B cell (primary cell): ENCODE measurements at places on chromosomes 11 and 22. TPM values are rescaled to one million over a fixed set of nuclear protein-coding genes. Genes with fewer than 3 reads are reported as not detected.

TMA7B gene
- total RNA-seq = 1.4 and 1.7 TPM in 2 replicates

ANKK1 gene
- 0.89 and 1.1 TPM in 2 replicates for total RNA-seq

- no peaks in the 10 kb centered on the region for H3K27me3 ChIP-seq
- peaks cover 41% of the 10 kb centered on the region for H3K4me1 ChIP-seq
- H3K36me3 ChIP-seq = no peaks in the 10 kb centered on the region
- no peak overlapping the region for H3K27ac ChIP-seq
- peak; percentile 92 for DNase-seq
Observed at GRCh38 chr22:36856121-36856791, 4.5 kb upstream of the NCF4 start.

CCDC157 gene
- 3.6 and 5.4 TPM in 2 replicates for total RNA-seq

- no peaks in the 10 kb centered on the region for H3K27me3 ChIP-seq
- H3K4me1 ChIP-seq = no peaks in the 10 kb centered on the region
- no peaks in the 10 kb centered on the region for H3K36me3 ChIP-seq
- H3K4me3 ChIP-seq = no peak overlapping the region
- H3K27ac ChIP-seq = no peak overlapping the region
- DNase-seq = no peak
Observed at GRCh38 chr22:33012833-33013450, 45.2 kb downstream of the SYN3 start.

GRCh38 chr22:33957086-33957485 is 36.8 kb upstream of the LARGE1 start:
- no peak overlapping the region for H3K4me3 ChIP-seq
- peaks cover 16% of the 10 kb centered on the region for H3K4me1 ChIP-seq
- H3K36me3 ChIP-seq = no peaks in the 10 kb centered on the region
- no peak for DNase-seq
- peaks cover 4% of the 10 kb centered on the region for H3K27me3 ChIP-seq

DNA sequence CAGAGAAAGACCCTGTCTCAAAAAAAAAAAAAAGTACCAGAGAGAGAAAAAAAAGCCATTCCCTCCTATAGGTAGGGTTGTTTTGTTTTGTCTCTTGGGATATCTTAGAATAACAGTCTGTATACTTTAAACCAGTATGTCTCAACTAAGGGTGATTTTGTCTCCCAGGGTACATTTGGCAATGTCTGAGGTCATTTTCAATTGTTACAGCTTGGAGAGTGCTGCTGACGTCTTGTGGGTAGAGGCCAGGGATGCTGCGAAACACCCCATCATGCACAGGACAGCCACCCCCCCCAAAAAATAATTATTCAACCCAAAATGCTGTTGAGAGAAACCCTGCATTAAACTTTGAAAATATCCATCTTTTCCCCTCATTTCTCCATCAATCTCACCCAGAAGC is 56.1 kb upstream of the CRTAM start:
- no peaks in the 10 kb centered on the region for H3K4me1 ChIP-seq
- no peak overlapping the region for H3K27ac ChIP-seq
- H3K4me3 ChIP-seq = no peak overlapping the region

HEPHL1 gene
- not detected in 2 replicates for total RNA-seq

DNA sequence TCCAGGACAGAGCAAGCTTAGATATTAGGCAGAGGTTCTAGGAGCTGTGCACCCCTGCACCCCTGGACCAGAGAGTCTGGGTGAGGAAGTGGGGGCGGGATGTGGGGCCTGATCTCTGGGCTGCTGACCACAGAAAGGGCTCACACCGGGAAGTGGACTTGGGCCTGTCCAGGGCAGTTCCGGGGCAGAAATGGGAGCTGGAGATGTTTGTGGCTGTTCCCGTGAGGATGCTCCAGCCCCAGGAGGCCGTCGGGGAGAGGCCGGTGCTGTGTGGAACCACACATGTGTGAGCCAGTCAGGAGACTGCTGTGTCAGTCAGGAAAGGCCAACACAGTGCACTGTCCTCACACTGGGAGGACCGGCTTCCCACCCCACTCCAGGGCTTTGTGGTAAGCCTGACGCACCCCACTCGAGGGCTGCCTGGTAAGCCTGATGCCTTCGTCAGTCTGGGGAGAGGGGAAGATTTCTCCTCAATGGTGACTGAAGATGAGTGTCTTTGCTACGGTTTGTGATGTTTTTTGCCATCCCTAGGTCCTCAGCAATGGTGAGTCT is 741.0 kb downstream of the BRD1 start:
- H3K27ac ChIP-seq = no peak overlapping the region
- no peak for DNase-seq
- H3K27me3 ChIP-seq = no peaks in the 10 kb centered on the region
- H3K4me3 ChIP-seq = no peak overlapping the region
- H3K36me3 ChIP-seq = no peaks in the 10 kb centered on the region

MCHR1 gene
- total RNA-seq = not detected in 2 replicates

RIMBP3C gene
- 0.89 and 1.3 TPM in 2 replicates for total RNA-seq

DNA sequence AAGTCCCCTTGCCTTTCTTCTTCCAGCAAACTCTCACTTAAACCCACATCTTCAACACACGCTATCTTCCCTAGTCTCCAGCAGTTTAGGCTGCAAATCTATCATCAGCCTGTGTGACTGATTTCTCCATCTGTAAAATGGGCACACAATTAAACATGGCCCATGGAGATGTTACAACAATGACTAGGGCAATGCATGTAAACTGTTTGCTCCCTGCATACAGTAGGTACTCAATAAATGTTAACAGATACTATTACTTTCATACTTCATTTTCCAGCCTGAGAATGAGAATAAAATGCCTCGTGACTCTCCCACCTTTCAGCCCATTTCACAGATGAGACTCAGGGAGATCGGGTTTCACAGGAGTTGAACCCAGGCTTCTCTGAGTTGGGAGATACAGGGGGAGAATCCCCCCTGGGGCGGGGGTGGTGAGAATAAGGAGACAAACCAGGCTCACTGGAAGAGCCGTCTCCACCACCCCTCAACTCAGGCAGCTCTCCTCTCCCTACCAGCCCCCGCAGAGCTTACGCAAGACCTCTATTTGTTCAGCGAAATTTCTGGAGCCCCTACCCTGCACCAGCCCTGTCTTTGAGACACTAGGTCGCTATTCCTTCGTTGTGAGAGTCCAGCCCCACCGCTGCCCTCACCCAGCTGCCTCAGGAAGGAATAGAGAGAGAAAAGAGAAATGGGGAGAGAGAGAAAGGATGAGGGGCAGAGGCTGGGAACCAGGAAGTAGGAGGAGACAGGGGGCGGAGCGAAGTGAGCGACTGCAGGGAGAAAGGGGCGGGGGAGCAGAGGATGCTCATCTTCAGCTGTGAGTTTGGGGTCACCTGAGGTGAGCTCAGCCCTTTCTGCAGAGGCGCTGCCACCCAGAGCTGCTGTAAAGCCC is 42.1 kb upstream of the KLHL35 start:
- H3K4me3 ChIP-seq = no peak overlapping the region
- H3K36me3 ChIP-seq = no peaks in the 10 kb centered on the region
- H3K27ac ChIP-seq = no peak overlapping the region
- no peak for DNase-seq
- no peaks in the 10 kb centered on the region for H3K27me3 ChIP-seq

OMP gene
- total RNA-seq = not detected in 2 replicates

OR51I1 gene
- total RNA-seq = not detected in 2 replicates

DNA sequence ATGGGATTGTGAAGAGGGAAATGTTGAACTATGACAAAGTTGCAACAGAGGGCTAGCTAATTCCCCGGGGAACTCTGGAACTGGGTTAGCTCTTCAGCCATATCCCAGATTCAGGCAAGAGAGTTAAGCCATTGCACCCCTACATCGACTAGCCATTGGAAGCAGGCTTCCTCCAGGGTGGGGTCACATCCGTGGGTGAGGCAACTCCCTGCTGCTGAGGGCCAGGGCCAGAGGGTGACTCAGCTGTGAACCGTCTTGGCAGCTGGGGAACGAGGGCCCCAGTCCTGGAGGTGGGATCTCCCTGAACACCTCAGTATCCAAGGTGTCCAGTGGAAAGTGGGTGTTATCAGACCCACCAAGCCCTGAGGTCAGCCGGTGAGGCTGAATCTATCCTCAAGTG is 41.1 kb downstream of the RPS6KA4 start:
- H3K27me3 ChIP-seq = peaks cover 20% of the 10 kb centered on the region
- H3K27ac ChIP-seq = no peak overlapping the region
- no peaks in the 10 kb centered on the region for H3K36me3 ChIP-seq
- no peaks in the 10 kb centered on the region for H3K4me1 ChIP-seq
- no peak overlapping the region for H3K4me3 ChIP-seq
- DNase-seq = no peak

EFCAB6 gene
- 0.07 and 0.39 TPM in 2 replicates for total RNA-seq

IGLL1 gene
- not detected in 2 replicates for total RNA-seq

GRCh38 chr11:132220474-132220873 is 850.1 kb downstream of the NTM start:
- no peaks in the 10 kb centered on the region for H3K27me3 ChIP-seq
- H3K27ac ChIP-seq = no peak overlapping the region
- H3K4me3 ChIP-seq = no peak overlapping the region
- no peak for DNase-seq
- H3K4me1 ChIP-seq = no peaks in the 10 kb centered on the region
- H3K36me3 ChIP-seq = no peaks in the 10 kb centered on the region

GRCh38 chr11:17985517-17985916 is 27.3 kb downstream of the SERGEF start:
- H3K27me3 ChIP-seq = no peaks in the 10 kb centered on the region
- H3K4me3 ChIP-seq = no peak overlapping the region
- H3K27ac ChIP-seq = no peak overlapping the region
- no peaks in the 10 kb centered on the region for H3K4me1 ChIP-seq

PNPLA5 gene
- total RNA-seq = not detected in 2 replicates

- peaks cover 9% of the 10 kb centered on the region for H3K4me1 ChIP-seq
- DNase-seq = no peak
- H3K4me3 ChIP-seq = no peak overlapping the region
Observed at GRCh38 chr11:18011633-18012032, 1.2 kb downstream of the SERGEF start.

DNA sequence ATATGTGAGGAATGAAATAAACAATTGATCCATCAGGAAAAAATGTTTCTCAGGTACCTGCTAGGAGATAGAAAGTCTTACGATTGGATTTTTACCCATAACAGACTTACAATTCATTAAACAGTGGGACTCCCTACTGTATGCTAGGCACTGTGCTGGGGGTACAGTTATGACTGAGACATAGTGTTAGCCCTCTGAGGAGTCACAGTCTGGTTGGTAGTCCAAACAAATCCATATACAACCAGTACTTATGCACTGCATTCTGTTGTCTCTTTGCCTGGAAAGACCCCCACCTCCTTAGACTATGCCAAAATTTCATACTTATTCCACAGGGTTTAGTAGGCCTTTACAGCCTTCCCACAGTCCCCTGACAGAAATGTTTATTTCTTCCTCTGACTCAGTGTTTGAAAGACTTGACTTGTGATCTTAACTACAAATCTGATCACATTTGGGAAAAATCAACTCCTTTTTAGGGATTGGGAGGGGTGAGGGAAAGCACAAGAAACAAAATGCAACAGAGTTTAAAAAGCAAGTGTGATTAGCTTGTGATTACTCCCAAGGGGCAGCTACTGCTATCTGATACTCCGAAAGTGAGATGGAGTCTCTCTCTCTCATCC is 69.4 kb upstream of the HORMAD2 start:
- no peak for DNase-seq
- H3K36me3 ChIP-seq = peaks cover 84% of the 10 kb centered on the region
- no peak overlapping the region for H3K4me3 ChIP-seq
- no peaks in the 10 kb centered on the region for H3K4me1 ChIP-seq
